Fibroblast of skin of right quadriceps (primary cell): ENCODE measurements at places on chromosomes 12 and 14.

DNA sequence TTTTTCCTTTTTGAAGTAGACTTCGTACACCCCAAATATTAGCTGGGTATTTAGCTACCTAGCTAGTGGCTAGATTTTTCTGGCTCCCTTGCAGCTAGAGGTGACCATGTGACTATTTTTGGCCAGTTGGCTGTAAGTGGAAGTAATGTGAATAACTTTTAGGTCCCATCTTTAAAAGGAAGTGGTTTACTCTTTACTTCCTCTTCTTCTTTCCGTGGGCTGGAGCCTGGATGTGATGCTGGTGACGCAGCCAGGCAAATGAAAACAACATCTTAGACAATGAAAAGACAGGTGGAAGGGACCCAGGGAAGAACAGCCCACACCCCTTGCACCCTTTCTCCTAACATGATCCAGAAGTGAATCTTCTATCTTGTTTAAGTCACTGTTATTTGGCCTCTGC, 245.5 kb downstream of the ATP23 start:
- no peak for DNase-seq

- DNase-seq = peak; percentile 85
These were observed at the start of gene RASSF9 for GRCh38 chr12:85836197-85837090. RASSF9 (minus strand) TSS chr12:85836409; CDS start chr12:85836201, 208 bp downstream.

DNA sequence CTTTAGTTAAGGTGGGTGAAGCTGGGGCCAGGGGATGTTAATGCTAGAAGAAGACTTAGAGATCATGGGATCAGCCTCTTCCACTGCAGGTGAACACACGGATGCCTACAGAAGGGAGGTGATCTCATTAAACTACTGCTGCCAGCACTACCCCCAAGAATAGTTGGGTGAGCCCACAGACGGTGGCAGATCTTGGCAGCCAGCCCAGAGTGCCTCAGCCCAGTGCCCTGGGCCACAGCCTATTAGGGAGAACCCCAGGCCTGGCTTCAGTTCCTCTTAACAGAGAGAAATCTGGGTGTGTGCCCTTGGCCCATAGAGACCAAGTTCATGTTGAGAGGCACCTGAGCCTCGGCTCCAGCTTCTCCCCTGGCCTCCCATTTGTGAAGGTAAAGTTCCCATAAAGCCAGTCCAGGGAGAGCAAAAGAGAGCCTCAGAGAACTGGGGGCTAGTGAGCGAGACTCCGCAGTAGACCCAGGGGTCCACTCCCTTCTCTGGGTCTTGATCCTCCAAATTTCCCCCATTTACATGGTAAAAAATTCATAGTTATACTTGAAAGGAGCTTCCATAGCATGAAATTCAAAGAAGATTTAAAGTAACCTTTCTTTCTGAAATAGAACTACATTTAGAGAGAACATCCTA, 125.0 kb upstream of the CCND2 start:
- DNase-seq = no peak

DNA sequence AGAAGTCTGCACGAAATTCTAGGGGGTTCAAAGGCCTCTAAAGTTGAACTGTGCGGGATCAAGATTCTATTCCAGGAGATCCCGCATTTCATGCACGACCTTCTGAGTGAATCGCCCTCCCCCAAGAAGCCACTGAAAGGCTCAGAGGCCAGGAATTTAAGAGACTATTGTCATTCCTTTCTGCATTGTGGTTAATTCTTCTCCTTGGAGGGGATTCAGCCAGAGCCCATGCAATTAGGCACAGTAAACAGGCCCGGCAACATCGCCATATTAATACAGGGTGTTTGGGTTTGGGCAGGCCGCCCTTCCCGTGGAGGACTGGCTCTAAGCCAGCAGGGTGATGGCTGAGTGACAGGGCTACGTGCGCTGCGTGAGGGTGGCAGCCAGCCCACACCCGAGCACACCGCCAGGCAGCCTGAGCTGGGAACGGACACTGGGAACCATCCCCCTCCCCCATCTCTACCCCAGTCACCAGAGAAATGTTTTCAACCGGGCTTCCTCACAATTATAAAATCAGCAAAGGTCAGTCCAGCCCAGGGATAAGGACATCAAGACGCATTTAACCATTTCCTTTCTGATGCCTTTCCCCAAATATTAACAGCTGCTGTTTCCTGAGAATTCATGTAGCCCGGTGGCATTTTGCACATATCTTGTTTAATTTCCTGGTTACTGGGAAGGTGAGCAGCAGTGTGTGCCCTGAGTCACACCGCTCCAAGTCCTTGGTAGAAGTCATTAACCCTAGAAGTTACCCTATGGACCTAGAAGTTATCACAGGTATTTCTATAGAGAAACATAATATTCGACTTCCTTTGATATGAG, 12.5 kb downstream of the EGLN3 start:
- DNase-seq = peak; percentile 26

GRCh38 chr14:29805415-29806123, 122.1 kb downstream of the PRKD1 start:
- peak; percentile 91 for DNase-seq

DNA sequence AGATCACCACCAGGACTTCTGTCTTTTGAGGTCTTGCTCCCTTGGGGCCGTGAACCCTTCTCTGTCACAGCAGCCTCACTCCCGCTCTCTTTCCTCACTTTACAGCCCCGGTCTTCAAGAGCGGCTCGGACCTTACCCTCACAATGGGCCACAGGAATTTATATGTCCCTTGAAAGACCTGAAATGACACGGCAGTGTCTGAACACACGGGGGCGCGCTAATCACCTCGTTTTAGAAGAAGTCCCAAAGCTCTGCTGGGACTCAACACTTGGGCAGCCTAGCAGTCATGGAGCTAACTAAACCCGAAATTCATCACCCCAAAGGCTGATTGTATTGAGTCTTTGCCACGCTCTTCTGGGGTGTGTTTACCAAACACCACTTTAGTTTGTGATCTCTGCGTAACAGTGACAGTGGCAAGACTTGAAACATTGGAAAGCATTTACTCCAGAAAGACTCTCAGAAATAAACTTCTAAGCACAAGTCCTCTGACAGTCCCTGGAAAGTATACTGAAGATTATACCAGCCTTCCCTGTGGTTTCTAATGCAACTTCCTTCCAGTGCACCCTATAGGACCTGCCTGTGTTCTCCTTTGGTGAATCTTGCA, 29.0 kb downstream of the SERPINA11 start:
- peak; percentile 61 for DNase-seq

DNA sequence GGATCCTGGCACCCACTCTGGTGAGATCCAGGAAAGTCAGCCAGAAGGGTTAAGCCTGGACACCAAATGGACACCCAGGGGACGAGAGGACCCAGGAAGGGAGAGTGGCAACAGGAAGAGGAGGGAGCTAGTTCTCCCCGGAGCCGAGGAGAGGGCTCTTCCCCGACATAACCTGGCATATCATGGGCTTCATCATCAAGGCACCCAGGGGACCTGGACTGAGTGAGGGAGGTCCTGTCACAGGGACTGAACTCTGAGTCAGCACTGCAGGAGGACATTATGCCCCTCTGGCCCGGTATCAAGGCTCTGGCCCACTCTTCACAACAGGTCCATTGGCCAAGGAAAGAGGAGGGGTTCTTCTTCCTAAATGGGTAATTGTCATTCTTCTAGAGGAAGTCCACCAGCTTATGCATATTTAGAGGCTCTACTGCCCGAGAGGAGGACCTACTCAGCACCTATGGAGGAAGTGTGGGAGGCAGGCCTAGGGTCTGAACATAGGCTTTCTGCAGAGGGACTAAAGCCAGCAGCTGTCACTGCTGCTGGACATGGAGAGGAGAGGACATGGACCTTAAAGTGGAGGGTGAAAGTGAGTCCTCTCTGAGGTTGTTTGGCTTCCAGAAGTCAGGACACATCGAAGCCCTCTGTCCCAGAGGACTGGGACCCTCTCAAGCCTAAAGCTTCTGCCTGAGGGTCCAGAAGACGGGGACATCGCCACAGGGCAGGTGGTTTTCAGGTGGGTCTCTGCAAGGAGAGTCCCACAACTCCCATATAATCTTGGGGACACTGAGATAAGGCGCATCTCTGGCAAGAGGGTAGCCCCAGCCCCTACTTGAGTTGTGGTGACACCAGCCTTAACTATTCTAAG, 18.6 kb downstream of the ISCA2 start:
- no peak for DNase-seq
